ENCODE measurements at places on chromosomes 12 and 14.

DNA sequence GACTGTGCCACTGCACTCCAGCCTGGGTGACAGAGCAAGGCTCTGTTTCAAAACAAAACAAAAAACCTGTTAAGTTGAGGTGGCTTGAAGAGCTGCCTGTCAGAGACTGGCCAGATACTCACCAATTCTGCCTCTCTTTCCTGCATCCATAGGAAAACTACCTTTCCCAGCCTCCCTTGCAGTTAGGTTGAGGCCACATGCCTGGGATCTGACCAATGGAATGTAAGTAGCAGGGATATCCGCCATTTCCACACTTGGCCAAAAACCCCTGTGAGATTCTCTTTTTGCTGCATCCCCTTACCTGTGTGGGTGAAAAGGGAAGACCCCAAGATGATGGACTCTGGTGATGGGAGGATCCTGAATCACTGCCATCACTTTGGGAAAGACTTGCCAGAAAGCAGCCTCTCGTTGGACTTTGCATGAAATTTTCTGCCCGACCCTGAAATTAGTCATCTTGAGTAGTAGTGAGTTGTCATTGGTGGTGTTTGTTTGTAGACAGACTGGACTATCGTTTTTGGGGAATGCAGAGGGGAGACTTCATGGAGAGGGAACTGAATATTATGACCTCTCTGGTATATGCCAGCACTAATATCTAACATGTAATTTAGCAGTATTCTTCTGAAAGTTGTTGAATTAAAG is 14.0 kb downstream of the GPR68 start:
- DNase-seq = peak; percentile 38

DNA sequence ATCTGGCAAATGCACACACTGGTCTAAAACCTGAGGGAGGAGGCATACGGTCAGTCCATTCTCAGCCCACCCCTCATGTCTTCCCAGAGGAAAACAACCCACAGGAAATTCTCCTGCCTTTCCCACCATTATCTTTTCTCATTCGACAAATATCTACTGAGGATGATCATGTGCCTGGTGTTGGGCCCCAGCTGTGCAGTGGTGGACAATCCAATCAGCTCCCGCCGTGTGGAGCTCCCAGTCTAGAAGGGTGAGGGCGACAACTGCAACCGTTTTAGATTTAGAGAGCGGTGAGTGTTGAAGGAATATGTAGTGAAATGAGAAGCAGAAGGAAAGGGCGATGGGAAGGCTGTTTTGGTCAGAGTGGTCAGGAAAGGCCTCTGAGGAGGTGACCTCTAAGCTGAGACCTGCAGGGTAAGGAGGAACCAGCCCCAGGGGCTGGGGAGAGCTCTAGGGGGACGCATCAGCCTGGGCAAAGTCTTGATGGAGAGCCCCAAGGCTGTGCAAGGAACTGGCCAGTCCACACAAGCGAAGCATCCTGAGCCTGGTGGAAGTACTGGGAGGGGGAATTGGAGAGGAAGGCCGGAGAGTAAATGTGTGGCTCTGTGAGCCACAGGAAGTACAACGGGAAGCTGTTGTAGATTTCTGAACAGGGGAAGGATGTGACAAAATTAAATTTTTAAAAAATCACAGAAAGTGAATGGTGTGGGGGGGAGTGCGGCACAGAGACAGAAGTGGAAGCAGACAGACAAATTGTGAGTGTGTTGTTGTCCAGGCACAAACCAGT is 192.8 kb downstream of the NTF3 start:
- no peak for DNase-seq

DNA sequence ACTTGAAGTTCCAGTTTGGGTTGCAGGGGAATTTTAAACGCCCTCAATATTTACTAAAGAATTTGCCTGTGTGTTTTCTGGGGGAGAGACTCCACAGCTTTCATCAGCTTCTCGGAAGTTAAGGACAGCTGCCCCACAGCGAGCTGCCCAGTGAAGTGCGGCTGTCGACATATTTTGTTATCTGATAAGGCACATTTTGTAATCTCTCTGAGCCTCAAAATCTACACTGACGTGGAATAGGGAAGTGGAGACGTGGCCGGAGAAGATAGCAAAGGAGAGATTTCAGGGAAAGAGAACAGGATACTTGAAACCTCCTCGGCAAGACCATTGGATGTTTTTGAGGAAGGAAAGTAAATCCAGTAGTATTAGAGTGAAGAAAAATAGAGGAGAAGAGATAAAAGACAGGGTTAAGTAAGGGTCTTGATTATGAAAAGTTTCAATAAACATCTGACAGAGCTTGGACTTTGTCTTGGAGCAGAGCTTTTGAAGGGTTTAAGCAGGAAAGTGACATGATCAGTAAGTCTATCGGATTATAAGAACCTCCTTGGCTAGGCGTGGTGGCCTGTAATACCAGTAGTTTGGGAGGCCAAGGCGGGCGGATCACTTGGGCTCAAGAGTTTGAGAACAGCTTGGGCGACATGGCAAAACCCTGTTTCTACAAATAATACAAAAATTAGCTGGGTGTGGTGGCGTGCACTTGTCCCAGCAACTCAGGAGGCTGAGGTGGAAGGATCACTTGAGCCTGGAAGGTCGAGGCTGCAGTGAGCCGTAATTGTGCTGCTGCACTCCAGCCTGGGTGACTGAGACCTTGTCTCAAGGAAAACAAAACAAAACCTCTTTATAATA is 1.1 kb downstream of the POLR3B start:
- peak; percentile 75 for DNase-seq

- DNase-seq = no peak
Measured at GRCh38 chr14:41146391-41146790, 460.3 kb upstream of the LRFN5 start.

DNA sequence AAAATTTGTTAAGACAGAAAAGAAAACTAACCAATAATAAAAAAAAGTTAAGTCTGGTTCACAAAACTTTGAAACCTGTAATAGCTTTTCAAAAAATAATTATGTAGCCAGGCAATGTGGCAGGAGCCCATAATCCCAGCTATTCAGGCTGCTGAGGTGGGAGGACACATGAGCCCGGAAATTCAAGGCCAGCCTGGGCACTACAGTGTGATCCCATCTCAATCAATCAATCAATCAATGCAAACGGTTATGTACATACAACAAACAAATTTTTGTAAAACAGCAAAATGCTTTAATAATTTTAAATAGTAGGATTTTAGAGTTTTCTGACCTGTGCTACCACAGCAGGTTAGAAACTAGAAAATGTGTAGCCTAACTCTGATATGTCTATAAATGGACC is 152.4 kb downstream of the MED13L start:
- DNase-seq = no peak

- no peak for DNase-seq
Measured at GRCh38 chr12:10369557-10370415, 20.1 kb downstream of the KLRK1 start.

DNA sequence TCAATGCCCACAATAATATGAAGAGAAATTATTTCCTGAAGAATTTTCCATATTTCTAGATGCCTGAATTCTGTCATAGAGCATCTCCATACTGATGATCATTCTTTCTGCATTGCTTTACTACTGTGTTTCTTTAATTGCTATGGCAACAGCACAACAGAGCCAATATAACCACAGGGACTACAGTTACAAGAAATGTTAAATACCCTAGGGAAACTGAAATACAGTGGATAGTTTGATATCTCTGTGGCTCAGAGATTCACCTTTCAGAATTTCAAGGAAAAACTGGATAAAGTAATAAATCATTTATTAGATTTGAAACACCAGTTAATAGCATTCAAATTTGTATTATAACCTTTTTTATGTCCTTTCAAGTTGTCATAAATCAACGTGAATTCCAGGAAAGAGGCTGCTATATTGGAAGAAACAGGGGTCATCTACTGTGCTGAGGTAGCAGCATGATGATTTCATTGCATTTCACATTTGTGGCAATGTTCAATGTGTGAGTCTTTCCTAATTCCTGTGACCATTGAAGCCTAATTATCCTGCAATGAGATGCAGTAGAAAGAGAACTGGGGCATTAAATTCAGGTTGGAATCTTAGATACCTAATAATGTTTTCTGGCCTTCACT is 267.1 kb downstream of the LRFN5 start:
- DNase-seq = peak; percentile 47

DNA sequence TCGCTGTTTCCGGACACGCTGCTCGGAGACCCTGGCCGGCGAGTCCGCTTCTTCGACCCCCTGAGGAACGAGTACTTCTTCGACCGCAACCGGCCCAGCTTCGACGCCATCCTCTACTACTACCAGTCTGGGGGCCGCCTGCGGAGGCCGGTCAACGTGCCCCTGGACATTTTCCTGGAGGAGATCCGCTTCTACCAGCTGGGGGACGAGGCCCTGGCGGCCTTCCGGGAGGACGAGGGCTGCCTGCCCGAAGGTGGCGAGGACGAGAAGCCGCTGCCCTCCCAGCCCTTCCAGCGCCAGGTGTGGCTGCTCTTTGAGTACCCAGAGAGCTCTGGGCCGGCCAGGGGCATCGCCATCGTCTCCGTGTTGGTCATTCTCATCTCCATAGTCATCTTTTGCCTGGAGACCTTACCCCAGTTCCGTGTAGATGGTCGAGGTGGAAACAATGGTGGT is 90.0 kb downstream of the GALNT8 start:
- DNase-seq = no peak

DNA sequence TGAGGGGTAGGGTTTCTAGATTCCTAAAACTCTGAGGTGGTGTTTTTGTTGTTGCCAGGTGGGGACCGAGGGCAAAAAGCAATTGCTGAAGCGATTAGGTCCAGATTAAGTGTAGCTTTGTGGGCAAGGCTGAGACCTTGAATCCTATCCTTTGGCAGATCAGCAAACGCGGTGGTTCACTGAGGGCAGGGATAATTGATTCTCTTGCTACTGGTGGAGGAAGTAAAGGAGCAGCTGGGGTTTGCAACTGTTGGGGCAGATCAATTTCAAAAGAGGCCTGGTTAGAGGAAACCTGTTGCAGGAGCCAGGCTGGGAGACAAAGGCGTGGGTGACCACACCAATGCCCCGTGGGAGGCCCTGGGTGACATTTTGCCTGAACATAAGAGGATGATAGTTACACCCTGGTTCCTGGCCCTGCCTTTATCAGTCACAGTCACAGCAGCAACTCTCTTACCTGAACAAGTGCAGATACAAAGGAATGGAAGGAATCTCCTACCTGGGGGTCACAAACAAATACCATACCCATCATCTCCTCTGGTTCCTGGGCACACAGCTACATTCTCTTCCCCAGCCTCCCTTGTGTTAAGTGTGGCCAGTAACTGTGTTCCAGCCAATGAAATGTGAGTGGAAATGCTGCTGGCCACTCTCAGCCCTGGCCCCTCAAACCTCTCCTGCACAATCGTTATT is 43.3 kb upstream of the RASSF3 start:
- DNase-seq = no peak

DNA sequence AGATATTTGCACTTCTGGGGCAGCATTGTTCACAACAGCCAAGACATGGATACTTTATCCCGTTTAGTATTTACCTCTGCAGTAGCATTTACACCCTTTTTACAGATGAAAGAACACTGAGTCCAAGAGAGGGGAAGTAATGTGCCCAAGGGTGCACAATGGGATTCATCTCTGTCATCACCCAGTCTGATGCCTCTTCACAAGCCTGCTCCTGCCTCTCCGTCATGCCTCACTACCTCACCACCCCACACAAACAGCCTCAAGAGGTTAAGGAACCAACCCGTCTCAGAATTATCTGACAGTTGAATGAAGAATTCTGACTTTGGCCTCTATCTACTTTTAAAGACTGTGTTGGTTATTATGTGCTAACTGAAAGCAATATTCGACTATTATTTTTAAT is 368.4 kb downstream of the ATP23 start:
- no peak for DNase-seq

- DNase-seq = peak; percentile 36
Measured at GRCh38 chr12:88453323-88453722, 126.9 kb downstream of the KITLG start.

DNA sequence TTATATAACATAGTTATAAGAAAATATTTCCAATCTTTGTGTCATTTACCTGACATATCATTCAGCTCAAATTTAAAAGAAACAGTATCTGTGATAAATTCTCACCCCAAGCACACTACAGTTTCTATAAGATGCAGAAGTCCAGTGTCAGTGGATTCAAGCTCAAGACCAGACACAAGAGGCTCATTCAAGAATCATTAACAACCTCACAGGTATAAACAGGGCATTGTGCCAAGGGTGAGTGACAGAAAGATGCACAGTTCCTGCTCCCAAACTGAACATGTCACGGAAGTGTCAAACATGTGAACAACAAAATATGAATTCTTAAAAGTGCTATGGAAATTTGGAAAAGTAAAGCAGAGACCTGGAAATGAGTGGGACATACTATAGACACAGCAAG is 12.8 kb downstream of the ATP2B1 start:
- DNase-seq = no peak

DNA sequence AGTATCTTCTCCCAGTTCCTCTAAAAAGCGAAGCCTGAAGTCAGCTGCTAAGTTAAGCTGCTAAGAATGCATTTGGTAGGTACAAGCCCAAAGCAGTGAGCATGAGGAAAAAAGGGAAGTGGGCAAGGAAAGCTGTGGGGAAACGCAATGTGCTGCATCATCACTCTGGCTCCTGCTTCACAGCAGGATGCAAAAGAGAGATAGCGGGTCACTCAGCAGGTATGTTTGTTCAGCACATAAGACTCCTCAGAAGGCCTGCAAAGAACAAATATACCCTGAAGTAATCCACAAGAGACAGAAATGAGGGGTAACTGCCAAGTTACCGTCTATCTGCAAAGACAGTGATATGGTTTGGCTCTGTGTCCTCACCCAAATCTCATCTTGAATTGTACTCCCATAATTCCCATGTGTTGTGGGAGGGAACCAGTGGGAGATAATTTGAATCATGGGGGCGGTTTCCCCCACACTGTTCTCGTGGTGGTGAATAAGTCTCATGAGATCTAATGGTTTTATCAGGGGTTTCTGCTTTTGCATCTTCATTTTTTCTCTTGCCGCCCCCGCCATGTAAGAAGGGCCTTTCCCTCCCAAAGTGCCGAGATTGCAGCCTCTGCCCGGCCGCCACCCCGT is 127.4 kb upstream of the EGLN3 start:
- peak; percentile 60 for DNase-seq

DNA sequence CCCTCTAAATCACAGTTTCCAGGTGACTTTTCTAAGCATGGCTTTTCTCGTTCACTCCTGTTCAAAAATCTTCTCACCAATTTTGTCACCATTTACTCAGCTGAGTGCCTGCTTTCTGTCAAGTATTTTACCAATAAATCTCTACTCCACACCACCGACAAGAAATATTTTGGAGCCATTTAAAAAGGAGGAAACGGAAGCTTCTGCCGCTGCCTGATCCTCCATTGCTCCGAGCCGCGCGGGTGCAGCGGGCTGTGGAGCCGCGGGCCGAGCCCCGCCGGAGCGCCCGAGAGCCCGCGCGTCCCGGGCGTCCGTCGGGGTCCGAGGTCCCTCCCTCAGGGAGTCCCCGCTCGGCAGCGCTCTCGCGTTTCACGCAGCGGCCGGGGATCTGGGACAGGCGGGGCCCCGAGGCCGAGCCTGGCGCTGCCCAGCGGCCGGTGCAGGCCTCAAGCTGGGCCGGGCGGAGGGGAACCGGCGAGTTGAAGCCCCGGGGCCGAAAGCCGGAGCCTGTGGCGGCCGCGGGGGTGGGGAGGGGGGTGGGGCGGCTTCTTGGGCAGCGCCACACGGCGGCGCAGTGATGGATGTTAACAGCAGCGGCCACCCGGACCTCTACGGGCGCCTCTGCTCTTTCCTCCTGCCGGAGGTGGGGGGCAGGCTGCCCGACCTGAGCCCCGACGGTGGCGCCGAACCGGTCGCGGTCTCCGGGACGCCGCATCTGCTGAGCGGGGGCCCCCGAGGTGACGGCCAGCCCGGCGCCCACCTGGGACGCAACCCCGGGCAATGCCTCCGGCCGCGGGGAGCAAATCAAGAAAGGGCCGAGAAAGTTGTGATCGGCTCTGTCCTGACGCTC is 1.1 kb upstream of the HEBP1 start:
- peak; percentile 29 for DNase-seq

GRCh38 chr12:80709811-80710726 is 2.6 kb downstream of the MYF6 start:
- no peak for DNase-seq

- DNase-seq = no peak
Measured at GRCh38 chr12:89075880-89076540, 276.3 kb downstream of the DUSP6 start.
